Kidney epithelial cell (primary cell): ENCODE measurements at places on chromosomes 11 and 22. TPM values are rescaled to one million over a fixed set of nuclear protein-coding genes. Genes with fewer than 3 reads are reported as not detected.

The SPON1 gene
- total RNA-seq = 3.2 and 3.7 TPM in 2 replicates

The MUC5AC gene
- not detected in 2 replicates for total RNA-seq

The ASCL2 gene
- total RNA-seq = 0.21 TPM in 1 of 2 replicates, not detected in the other

DNA sequence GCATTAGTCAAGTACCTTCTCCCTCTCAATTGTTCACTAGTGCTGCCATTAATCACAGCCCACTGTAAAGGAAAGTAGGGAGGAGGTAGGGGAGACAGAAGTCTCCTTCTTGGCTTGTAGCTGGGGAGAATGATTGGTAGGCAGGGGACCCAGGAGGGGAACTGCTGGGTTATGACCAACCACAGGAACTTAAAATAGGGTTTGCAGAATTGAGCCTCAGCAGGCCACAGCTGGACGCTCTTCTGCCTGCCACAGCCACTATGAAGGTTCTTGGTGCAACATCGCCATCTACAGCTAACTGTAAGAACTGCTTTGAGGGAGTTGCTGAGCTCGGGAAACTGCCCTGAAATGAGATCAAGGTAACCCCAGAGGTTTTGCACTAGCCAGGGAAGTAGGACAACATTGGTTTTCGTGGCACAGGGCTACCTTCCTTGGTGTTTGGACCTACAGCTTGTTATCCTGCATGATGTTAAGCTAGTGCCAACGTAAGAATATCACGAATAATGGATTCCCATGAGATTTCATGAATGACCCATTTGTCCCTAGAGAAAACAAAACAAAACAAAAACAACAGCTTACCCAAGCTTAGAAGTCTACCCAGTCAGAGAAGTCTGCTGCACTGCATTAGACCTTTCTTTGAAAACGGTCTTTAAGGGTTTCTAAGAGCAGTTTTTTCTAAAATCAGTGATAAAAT lies 787.1 kb upstream of the API5 start:
- DNase-seq = no peak

DNA sequence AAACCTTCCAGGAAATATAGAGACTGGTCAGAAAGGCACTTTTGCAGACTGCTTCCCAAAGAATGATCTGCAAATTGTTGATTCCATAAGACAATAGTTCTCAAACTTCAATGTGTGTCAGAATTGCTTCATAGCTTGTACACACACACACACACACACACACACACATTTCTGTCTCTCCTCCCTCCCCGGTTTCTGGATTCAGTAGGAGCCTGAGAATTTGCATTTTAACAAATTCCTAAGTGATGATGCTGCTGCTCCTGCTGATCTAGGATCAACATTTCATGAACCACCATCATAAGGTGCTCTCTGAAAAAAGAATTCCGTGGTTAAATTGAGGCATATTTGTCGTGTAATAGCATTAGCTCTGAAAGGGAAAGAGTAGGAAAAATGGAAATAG lies 35.3 kb upstream of the FZD4 start:
- DNase-seq = peak; percentile 43

- DNase-seq = no peak
Observed at GRCh38 chr11:83680321-83680720, 394.2 kb upstream of the CCDC90B start.

The SLC22A9 gene
- not detected in 2 replicates for total RNA-seq

- DNase-seq = no peak
Observed at GRCh38 chr22:23889620-23890019, 4.6 kb upstream of the MIF start.

DNA sequence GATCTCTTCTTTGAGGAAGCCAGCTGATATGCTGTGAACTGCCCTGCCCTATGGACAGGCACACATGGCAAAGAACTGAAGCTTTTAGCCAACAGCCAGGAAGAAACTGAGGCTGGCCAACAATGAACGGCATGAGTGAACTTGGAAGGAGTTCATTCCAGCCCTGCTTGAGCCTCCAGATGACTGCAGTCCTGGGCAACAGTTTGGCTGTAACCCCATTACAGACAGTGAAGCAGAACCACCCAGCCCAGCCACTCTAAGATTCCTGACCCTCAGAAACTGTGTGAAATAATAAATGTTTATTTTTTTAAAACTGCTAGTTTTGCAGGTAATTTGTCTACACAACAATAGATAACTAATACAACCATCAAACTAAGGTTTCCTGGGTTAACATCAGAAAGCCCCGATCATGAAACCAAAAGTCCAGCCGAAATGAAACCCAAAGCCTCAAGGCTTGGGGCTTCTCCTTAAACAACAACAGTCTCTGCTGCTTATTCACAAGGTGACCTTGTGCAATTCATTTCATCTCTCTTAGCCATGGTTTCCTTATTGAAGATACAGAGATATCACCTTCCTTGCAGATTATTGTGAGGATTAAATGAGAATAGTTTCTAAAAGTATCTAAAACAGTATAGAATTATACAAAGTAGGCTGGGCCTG lies 31.4 kb downstream of the PAK1 start:
- DNase-seq = no peak

GRCh38 chr11:130827451-130828377 lies 88.6 kb downstream of the SNX19 start:
- no peak for DNase-seq

DNA sequence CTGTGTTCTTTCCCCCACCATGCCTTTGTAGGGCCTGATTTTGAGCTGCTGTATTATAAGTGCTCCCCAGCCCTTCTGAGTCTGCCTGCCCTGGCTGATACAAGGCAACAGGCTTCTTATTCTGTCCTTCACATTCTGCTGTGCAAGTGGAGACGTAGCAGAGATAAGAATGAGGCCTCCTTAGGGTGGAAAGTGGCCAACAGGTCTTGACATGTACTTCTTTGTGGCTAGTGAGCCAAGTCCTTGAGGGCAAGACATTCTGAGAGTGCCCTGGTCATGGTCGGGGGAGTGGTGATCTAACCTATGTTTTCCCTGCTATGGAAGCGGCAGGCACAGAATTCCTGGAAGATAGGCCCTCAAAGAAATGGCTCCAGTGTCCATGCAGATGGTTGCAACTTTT lies 235.7 kb upstream of the CADM1 start:
- DNase-seq = no peak

DNA sequence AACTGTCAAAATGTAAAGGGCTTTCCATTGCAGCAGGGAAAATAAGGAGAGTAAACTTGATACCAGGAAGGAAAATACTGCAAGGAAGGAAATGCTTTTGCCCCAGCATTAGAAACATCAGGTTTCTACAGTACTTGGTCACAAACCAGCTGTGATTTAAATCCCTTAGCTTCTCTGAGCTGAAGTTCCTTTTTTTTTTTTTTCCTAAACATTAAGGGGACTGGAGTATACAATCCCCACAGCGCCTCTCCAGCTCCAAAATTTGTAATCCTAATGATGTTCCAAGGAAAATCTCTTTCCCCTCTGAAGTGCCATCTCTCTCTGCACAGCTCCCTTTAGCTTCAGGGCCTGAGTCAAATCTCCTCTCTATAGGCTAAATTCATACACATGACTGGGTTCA lies 220.5 kb upstream of the PITPNB start:
- no peak for DNase-seq

- DNase-seq = no peak
Observed at GRCh38 chr11:58562375-58562800, 13.3 kb downstream of the LPXN start.

DNA sequence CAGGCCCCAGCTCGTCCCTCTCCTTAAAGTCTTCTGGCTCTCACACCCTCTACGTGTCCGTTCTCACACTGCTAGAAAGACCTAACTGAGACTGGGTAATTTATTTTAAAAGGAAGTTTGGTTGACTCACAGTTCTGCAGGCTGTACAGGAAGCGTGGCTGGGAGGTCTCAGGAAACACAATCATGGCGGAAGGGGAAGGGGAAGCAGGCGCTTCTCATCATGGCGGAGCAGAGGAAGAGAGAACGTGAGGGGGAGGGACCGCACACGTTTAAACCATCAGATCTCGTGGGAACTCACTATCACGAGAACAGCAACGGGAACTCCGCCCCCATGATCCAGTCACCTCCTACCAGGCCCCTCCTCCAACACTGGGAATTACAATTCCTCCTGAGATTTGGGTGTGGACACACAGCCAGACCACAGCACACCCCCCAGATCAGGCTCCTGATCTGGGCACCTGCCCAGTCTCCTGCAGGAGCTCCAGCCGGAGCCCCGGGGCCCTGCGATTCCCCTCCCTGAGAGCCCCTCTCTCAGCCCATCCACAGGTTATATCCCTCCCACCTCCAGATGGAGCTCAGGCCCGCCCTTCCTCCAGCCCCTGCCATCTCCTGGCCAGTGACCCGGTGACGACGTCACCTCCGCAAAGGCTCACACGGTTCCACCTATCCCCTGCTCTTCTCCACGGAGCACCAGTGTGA lies 170.2 kb downstream of the BRD1 start:
- no peak for DNase-seq

The HYOU1 gene
- total RNA-seq = 280 and 303 TPM in 2 replicates

GRCh38 chr11:122853971-122854446 lies 15.7 kb downstream of the CRTAM start:
- peak; percentile 61 for DNase-seq

- no peak for DNase-seq
Observed at GRCh38 chr11:44868455-44869421, 81.9 kb downstream of the TP53I11 start.

DNA sequence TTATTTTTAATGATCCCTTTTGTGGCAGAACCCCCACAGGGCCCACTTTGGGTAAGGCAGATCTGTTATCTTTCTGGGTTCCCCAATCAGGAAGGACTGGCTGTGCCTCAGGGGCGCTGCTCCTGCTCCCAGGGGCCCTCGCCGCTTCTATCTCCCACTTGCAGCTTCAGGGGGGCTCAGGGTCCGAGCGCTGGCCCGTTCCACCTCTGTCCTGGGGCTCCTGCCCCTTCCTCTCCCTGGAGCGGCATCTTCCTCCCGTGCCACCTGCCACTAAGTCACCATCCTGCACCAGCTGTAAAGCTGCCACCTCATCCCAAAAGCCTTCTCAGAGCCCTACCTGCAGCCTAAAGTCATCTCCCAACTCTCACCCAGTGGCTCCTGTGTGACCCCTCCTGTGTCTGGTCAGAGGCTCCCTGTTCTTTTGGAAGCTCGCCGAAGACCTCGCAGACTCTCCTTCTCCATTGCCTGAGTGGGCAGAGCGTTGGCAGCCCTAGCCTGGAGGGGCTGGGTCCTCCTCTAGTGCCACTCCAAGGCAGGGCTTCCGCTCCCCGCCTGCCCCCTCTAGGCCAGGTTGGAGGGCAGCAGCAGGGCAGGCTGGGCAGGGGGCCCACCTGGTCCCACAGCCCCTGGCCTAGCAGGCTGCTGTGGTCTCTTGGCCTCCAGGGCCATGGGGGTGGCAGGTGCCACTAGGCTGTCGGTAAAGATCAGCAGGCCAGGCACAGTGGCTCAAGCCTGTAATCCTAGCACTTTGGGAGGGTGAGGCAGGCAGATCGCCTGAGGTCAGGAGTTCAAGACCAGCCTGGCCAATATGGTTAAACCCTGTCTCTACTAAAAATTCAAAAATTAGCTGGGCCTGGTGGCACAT lies 106.7 kb downstream of the MORC2 start:
- DNase-seq = no peak
